ENCODE measurements at places on chromosomes 6 and 20.

DNA sequence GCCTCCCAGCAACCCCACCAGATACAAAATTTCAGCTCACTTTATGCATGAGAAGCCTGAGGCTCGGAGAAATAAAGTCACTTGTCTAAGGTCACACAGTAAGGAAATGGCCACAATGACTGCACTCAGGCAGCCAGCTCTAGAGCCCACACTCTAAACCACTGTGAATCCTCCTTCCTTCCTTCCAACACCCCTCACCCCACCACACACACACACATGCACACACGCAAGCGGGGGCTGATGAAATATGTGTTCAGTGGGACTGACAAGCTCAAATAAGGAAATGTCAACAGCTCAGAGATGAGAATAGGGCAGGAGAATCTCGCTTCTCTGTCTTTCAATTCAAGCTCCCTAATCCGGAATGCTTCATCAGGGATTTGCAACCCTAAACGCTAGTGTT lies 6.0 kb upstream of the BPIFA1 start:
- no peak for DNase-seq

DNA sequence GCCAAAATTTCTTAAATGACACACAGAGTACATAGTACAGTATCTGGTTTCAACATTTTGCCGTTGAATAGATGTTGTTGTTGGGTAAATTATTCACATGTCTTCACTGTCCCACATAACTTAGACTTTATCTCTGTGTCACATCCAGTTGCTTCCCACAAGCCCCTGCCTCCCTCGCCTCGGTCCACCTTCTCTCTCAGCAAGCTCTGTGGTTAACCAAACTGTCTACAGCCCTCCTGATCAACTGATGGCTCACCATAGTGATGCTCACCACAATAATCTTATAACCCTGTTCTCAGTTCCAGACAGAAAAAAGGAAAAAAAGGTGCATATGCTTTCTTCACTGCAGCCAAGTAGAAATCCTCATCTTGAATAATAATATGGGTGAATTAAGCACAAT lies 23.0 kb downstream of the IL17F start:
- DNase-seq, result no peak

DNA sequence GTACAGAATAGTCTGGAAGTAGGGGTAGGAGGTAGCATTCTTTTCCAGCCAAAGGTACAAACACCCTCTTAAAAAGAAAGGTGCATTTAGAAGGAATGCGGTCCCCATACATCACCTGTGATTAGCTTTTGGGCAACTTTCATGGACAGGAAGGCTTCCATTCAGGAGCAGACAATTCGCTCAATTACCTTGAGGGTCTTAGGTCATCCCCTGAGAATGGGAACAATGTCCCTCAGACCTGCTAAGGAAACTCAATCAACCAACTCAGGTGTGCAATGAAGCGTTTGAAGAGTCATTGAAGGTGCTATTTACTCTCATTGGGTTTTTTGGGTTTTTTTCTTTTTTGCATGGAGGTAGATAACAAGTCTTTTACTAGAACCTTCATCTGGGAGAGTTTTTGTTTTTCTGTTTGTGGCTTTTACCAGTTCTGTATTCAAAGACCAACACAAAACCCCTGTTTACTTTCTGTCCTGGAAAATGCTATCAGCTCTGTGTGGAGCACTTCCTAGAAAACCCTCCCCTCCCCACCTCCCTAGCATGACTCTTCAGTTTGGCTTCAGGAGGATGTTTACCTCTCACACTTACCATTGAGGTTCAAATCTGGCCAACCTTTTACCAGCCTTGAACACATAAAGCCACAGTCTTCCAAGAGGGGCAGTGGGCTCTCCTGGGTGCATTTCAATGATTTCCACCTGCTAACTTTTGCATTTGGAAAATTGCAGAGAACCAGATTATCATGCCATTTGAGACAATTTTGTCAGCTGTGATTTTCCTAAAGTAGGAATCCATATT lies 271.2 kb upstream of the PRDM1 start:
- DNase-seq, result no peak

DNA sequence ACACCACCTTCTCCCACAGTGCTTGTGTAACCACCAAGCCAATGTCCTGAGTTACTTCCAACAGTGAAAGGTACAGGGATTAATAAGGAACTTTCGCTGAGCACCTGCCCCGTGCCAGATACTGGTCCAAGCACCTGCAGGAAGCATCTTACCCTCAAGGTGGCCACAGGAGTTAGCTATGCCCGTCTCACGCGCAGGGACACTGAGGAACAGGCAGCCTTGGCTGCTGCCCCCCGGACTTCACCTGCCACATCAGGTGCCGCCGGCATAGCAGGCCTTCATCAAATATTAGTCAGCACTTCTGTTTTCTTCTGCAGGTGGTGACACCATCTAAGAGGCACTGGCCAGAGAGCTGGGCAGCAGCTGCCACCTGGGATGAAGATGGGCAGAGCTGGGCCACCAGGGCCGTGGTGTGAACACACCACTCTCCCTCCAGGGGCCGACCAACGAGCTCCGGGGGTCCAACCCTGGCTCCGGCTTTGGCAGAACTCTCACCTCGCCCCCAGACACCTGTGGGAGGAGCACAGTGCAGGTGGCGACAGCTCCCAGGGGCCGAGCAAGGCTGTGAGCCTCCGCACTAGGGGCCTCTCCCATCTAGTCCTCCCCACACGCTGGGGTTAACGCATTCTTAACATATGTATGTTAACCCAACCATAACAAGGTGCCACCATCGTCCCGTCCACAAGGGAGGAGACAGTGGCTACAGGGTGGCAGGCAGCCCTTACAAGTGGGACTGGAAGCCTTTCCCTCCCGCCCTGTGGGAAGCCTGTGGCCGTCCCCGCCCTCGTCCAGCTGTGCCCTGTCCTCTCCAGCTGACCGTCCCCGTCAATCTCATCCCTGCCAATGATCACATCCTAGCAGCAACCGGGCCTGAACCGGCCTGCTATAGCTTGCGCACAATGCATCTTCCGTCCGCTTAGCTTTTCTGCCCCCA lies 2.9 kb upstream of the PPDPF start:
- DNase-seq, result no peak

GRCh38 chr6:4849226-4850022 lies 73.2 kb downstream of the CDYL start:
- no peak for DNase-seq

DNA sequence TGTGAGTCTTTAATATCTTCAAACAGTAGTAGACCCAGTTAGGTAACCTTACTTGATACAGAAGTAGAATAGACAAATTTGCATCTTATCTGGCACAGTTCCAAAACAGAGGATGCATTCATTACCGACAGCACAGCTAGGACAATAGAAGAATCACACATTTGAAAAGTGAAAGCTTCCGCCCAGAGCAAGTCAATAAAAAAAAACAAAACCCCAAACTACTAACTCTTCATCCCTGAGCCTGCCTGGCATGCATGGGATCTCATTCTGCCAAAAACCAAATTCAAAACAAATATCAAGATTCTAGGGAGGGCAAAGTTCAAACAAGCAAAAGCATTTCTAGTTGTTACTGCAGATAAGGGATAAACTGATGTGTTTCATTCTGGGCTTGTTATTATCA lies 235.4 kb downstream of the BTBD9 start:
- no peak for DNase-seq

- DNase-seq, result no peak
Observed at GRCh38 chr6:1747003-1747402, 137.3 kb downstream of the FOXC1 start.

DNA sequence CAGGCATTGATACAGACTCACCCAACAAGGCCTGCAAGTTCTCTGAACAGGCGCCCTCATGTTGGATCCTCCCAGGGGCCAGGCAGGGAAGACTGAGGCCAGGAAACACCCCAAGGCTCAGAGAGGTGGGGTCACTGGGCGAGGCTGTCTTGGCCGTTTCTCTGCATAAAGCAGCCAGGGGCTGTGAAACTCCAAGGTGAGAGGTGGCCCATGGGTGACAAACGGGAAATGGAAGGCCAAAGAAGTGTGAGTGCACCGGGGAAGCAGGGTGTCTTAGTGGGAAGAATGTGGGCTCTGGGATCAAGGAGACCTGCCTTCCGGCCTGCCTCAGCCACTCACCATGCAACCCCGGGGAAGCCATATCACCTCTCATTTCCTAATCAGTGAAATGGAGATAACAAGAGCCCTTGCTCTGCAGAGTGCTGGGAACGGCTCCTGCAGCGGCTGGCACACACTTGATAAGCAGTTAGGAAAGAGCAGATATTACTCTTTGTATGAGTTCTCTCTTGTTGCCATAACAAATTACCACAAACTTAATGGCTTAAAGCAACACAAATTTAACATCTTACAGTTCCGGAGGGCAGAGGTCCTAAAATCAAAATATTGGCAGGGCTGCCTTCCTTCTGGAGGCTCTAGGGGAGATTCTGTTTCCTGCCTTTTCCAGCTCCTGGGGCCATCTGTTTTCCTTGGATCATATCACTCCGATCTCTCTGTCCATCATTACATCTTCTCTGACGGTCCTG lies 168.6 kb downstream of the NFATC2 start:
- DNase-seq, result no peak

DNA sequence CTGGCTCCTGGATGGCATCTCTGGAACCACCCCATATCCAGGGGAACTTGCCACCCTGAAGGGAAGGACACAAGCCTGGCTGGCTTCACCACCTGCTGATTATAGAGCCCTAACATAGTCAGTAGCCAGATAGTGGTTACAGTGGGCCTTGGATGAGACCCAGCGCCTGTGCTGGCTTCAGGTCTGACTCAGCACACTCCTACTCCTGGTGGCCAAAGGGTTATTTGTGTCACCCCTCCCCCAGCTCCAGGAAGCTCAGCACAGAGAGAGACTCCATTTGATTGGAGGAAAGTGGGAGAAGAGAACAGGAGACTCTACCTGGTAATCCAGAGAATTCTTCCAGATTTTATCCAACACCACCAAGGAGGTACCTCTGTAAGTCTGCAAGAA lies 12.8 kb downstream of the SNX14 start:
- DNase-seq, result no peak

GRCh38 chr20:36203861-36204260 lies 32.4 kb upstream of the AAR2 start:
- no peak for DNase-seq

GRCh38 chr6:2103765-2104523 lies 141.5 kb downstream of the GMDS start:
- no peak for DNase-seq

- DNase-seq, result no peak
Observed at GRCh38 chr6:169668203-169668847, 33.5 kb downstream of the WDR27 start.

GRCh38 chr20:11332381-11332780 lies 585.3 kb upstream of the BTBD3 start:
- no peak for DNase-seq

- DNase-seq, result no peak
Observed at GRCh38 chr6:131160254-131160758, 25.0 kb downstream of the AKAP7 start.

DNA sequence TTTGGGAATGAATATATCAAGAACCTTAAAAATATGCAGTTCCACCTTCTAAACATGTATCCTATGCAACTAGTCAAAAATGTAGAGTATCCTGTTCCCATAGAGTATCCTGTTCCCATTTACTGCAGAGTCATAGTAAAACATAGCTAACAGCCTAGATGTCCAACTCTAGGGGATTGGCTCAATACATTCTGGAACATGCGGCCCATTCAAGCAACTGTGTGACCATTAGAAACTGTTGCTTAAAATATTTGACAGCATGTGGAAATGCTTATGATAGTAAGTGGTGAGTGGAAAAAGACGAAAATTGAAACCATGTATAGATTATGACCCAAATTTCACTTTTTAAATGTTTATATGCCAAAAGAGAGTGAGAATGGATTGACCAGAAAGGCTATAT lies 11.2 kb downstream of the FOXP4 start:
- no peak for DNase-seq

Measured in substantia nigra (tissue), 51 donors.